ENCODE measurements at places on chromosomes 1 and 21.

DNA sequence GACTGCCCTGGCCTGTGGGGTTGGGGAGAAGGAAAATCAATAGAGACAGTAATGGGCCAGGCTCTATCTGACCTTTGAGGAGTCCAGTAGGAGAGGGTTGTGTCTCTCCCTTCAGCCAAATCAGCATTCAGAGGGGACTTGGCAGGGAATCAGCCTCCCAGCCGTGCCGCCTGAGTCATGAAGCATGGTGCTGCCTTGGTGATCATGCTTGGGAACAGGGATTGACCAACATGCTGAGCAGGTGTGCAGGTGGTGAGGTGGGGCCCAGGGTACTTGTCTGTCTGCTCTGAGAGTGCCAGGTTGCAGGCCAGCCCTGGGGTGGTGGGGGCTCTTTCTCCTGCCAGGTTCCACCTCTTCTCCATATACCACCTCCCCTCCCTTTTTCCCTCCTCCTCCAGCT is 58.9 kb upstream of the TLR5 start:
- no peak for DNase-seq

DNA sequence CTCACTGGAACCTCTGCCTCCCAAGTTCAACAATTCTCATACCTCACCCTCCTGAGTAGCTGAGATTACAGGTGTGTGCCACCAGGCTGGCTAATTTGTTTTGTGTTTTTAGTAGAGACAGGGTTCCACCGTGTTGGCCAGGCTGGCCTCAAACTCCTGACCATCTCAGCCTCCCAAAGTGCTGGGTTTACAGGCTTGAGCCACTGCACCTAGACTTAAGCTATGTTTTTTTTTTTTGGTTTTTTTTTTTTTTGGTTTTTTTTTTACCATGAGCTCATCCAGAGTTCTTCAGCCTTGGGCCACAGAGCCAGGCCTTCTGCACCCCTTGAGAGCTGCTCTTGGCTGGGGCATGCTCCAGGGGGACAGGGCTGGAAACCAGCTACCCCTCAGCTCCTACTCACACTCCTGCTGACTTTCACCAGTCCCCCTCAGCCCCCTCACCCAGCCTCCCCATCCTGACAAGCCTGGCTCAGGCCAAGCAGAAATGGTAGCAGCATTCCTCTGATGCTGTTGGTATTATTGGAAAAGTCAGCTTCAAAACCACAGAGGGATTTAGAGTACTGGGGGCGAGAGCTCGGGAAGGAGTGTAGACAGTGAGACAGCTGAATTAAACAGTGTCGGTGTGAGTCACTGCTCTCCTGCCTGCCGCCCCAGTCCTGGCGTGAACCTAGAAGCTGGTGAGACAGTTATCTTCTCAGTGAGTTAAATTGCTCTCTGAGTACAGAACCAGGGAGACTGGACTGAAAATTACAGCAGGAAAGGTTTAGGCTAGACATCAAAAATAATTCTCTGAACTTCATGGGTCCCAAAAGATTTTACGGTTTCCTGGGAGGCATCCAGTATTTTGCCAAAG is 63.7 kb downstream of the NAV1 start:
- DNase-seq = no peak

GRCh38 chr21:45522381-45522780 is 19.9 kb downstream of the SLC19A1 start:
- DNase-seq = no peak

- DNase-seq = peak; percentile 27
Measured at GRCh38 chr1:247857069-247857984, at the start of gene TRIM58. Gene TRIM58, plus strand, starts transcription at chr1:247857187. Its CDS starts 60 bp downstream, at chr1:247857247.

DNA sequence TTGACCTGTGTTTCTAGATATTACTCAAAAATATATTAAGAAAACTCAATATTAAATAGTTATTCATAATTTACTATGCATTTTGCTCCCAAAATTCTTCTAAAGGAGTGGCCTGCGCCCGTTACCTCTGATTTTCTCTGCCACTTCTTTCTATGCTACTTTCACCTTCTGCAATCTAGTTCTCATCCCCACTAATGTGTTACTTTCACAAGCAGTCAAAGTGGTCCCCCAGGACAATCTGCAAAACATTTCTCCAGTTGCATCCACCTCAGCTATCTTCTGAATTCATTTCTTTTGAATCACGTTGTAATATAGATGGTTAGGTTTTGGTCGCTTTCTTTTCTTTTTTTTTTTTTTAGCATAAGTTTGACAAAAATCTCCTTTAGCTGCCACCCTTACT is 13.4 kb downstream of the INSL5 start:
- DNase-seq = no peak

- no peak for DNase-seq
Measured at GRCh38 chr1:9312168-9312720, 19.6 kb downstream of the SPSB1 start.

- no peak for DNase-seq
Measured at GRCh38 chr1:60134716-60135115, 61.1 kb upstream of the C1orf87 start.

GRCh38 chr1:86200901-86201300 is 44.3 kb upstream of the COL24A1 start:
- no peak for DNase-seq

GRCh38 chr1:46342084-46342656 is 1.6 kb downstream of the NSUN4 start:
- DNase-seq = no peak

GRCh38 chr1:226985839-226986463 is 45.9 kb downstream of the COQ8A start:
- no peak for DNase-seq

DNA sequence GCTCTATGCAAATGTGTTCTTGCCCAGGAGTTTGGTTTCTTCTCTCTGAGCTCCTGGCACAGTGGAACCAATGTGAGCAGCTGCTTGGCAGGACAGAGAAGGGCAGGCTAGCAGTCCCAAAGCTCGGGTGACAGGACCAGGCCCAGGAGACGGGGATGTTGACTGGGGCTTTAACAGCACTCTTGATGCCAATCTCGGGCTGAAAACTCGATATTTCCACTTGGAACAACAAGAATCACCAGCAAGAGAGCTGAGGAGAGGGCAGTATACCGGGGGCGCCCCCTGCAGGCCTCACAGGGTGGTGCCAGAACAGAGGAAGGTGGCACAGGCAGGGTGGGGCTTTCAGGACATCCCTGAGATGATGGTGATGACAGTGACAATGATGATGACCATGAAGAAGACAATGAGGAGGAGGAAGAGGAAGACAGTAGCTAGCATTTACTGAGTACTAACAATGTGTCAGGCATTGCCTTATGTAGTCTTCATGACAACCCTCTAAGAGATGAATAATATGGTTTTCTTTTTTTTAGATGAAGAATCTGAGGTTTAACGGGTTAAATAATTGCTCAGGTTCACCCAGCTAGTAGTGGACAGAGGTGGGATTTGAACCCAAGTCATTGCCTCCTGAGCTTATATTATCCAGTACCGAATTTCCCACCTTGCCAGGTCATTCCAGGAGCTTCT is 2.7 kb upstream of the KCNJ9 start:
- DNase-seq = peak; percentile 81

- DNase-seq = no peak
Measured at GRCh38 chr1:36455386-36455785, 5.1 kb upstream of the OSCP1 start.

DNA sequence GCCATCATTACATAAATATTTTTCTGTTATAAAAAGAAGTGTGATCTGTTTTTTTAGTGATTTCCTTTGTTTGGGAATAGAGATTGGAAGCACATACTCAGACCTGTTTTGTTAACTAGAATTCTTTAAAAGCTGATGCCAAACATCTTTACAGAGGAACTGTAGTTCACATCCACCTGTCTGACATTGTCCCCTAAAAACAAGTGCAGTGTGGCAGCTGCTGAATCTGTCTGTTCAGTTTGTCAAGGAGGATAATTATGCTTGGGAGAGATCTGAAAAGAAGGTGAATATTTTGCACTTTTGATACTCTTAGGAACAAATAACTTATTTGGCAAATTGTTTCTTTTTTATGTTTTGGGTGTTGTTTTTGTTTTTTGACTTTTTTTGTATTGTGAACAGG is 13.6 kb downstream of the AGMAT start:
- no peak for DNase-seq

GRCh38 chr1:223022641-223023473 is 120.2 kb downstream of the TLR5 start:
- no peak for DNase-seq

DNA sequence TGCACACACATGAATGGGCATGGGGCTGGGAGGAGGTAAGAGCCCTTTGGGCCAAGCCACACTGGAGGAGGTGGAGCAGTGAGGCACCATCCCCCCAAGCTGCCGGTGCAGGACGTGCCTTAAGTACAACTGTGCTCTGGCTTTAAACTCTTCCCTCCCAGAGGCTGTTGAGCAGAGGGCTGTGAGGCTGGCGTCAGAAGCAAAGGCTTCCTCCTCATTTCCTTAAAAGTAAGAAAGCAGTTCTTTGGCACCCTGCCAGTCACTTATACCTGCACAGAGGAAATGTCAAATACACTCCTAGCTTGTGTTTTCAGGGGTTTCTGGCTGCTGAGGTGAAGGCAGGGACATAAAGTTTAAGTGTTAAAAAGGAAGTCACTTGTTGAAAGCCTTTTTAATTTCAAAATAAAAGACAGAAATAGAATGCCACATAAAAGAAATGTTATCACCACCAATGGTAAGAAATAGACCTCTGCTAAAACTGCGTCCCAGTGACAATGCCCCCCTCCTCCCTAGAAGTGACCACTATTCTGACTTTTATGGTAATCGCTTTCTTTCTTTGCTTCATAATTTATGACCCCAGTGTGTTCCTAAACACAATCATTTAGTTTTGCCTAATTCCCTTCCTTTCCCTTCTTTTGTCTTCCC is 33.0 kb downstream of the LAMC2 start:
- peak; percentile 9 for DNase-seq

- DNase-seq = no peak
Measured at GRCh38 chr1:204473400-204473965, 21.1 kb downstream of the PIK3C2B start.

GRCh38 chr1:9652379-9653209 is 1.1 kb downstream of the PIK3CD start:
- DNase-seq = peak; percentile 53

DNA sequence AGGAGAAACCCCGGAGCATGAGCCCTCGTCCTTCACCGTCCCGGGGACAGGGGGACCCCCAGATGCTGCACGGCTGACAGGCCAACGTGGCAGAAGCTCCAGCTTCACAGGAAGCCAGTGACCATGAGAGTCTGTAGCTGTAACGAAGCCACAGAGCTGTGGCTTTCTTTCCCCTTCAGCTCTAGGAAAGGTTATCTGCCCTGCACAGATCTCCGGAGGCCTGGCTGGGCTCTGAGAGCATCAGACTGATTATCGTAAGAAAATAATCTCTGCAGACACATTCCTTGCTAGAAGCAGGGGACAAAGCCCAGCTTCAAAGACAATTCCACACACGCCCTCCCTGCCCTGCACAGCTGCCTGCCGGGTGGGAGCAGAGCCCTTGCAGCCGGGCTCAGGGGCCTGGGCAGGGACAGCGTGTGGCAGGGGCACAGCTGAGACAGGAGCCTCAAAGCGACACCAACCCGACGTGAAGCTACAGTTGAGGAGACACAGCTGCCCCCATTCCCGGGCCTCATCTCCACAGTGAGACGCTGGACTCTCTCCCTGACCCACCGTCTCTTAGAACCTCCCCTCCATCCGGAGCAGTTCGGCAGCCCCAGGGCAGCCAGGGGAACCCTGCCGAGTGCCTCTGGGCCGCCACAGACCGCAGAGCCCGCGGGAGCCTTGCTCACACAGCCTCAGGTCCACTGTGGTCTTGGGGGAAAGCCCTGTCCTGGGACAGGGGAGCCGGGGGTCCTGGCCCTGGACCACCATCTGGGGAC is 30.6 kb downstream of the POFUT2 start:
- no peak for DNase-seq

GRCh38 chr1:195898924-195899323 is 709.3 kb downstream of the KCNT2 start:
- no peak for DNase-seq

DNA sequence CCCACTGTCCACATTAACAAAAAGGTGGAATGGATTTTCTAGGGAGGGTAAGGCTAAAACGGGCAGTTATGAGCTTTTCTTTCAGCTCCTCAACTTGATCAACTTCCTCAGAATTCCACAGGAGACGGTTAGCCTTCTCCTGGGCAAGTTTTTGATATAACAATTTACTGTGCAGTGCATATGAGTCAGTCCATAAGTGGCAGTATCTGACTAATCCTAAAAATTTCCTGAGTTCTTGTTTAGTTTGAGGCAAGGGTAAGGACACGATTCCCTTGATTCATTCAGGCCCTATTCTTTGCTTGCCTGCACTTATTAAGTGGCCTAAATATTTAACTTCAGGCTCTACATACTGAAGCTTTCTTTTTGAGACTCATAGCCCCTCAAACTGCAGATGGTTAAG is 6.2 kb upstream of the AADACL3 start:
- DNase-seq = no peak
